Activated CD4-positive, alpha-beta T cell treated with anti-CD3 and anti-CD28 coated beads, Interleukin-2, amount 50 U/mL, for 16 hours (primary cell): ENCODE measurements at places on chromosomes 4 and X.

- DNase-seq = no peak
Measured at GRCh38 chr4:137417676-137418075, 114.6 kb downstream of the PCDH18 start.

DNA sequence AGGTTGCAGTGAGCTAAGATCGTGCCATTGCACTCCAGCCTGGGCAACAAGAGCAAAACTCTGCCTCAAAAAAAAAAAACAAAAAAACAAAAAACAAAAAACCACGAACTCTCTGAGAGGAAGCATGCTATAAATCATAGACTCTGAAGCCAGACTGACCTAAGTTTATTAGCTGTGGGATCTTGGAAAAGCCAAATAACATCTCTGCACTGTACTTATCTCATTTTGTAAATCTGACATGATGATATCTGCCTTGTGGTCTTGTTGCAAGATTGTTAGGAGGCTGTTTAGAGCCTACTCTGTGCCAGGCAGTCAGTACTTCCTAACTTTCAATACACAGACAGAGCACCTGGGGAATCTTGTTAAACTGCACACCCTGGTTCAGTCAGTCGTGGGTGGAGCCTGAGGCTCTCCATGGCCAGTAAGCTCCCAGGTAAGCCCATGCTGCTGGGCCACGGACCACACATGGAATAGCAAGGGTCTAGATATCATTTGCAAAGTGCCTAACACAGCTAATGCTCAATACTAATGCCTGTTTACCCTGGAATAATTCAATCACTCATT lies 107.6 kb upstream of the SMIM10 start:
- DNase-seq = no peak

DNA sequence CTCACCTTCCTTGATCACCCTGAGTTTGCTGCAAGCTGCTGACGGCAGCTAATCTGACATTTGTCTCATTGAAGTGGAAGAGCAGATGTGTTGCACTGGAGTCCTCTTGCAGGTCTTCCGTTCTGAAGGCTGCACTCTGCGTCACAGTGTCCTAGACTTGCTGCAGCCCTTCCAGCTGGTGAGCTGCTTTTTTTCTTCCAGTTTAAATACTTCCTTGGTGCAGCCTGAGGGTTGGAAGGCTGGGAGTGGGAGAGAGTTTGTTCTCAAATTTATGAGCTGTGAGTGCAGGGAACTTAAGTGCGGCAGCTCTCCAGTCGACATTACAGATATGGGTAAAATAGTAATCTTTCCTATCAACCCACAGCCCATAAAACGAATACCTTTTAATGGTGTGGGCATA lies 303.6 kb upstream of the FAT1 start:
- no peak for DNase-seq

- DNase-seq = no peak
Measured at GRCh38 chr4:152563209-152563608, 27.3 kb upstream of the FBXW7 start.

DNA sequence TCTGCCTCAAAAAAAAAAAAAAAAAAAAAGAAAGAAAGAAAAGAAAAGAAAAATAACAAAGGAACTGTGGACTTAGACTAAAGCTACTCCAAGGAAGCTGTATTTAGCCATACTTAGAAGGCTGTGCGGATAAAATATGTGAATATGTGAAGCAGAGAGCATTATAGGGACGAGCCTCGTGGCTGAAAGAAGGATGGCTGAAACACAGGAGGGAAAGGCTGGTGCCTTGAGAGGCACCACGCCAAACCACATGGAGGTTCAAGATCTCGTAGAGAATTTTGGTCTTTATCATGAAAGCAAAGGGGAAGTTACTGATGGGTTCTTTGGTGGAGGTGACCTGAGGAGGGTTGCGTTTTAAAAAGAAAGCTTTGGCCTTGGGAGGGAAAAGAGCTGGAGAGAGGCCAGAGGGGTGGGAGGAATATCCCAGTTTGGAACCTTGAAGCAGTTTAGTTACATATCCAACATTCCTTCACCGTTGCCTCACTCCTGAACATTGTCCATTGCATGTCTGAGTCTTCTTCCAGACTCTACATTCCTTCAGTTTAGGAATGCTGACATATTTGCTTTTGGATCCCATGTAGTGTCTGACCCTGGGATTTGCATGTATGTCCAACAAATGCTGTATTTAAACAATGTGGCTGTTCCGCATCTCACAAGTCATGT lies 82.5 kb downstream of the CPE start:
- DNase-seq = no peak

GRCh38 chr4:173046818-173047217 lies 121.8 kb upstream of the GALNT7 start:
- DNase-seq = no peak

DNA sequence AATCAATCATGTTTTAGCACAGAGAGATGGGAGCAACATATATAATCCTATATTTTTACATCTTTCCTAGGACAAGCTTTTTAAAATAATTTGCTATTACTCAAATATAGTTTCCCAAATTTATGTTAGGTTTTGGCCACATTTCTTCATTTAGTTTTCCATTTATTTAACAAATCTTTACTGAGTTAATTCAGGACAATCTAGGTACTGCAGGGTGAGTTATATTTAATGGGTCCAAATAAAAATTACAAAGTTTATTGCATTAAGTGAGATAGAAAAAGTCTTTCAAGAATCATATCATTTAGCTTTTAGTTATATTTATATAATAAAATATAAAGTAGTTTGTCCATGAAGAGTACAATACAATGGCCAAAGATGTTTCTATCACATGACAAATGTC lies 269.2 kb downstream of the EPHA5 start:
- DNase-seq = no peak

DNA sequence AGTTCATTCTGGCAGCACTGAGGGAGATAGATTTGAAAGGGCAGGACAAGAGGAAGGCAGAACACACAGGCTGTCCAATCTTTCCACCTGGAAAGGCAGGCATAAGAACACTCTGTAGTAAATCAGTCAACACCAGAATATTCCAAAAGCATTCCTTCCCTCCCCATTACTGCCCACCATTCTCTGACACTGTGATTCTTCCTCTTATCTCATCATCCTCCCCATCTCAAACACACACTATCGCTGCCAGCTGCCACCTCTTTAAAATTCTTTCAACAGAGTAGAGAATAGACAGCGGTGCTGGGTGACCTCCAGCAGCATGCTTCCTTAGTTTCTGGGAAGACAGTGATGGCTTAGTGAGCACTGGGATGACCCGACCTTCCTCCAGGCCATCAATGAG lies 53.7 kb upstream of the MYOZ2 start:
- DNase-seq = no peak

DNA sequence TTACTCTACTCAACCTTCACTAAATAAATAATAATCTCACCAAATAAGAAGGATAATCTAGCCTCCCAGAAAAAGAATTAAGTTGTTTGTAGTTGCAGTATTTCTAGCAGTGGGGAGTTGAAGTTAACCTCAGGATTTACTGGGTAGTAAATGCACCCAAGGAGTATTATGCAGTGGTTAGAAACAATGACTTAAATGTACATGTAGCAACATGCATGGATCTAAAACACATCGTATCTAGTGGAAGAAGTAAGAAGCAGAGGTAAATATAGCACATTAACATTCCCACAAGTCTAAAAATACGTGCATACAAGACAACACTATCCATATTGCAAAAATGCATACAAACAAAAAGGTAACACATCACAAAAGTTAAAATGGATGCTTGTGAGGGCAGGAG lies 44.2 kb upstream of the SMAD1 start:
- no peak for DNase-seq

DNA sequence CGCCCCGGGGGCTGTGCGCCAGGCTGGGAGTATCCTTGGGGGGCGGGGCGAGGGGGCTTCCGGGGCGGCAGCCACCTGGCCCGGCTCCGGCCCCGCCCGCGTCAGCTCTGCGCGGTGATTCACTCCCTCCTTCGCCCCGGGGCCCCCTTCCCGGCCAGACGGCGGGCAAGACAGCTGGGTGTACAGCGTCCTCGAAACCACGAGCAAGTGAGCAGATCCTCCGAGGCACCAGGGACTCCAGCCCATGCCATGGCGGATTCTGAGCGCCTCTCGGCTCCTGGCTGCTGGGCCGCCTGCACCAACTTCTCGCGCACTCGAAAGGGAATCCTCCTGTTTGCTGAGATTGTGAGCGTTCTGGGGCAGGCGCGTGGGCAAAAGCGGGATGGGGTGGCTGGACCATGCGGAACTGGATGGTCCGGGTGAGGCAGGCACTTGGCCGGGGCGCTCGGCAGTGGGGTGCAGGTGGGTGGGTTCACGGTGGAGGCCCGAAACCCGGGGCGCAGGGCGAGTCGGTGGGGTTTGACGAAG lies at the start of gene PLP2:
Gene PLP2 (plus strand): TSS at position 147 of the 528 bp plus-strand sequence. CDS start 103 bp downstream, at position 250.
- peak; percentile 76 for DNase-seq

- peak; percentile 4 for DNase-seq
Measured at GRCh38 chrX:16138108-16138427, 14.7 kb downstream of the GRPR start.

GRCh38 chr4:1241466-1241935 lies 7.4 kb downstream of the CTBP1 start:
- DNase-seq = no peak

DNA sequence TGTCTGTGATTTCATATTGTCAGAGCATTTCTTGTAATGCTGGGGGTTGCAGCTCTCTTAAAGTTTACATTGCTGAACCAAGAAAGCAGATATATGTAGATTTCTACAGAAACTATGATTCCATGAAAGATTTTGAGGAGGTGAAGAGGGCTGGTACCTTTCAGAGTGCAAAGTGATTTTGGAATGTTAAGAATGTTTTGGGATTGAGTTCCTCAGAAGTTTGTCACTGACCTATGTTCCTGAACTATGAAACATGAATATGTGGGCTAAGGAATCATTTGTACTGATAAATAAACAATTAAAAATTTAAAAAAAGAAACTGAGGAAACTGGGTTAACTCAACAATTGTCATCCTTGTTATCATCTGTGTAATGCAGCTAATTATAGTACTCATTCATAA lies 12.3 kb upstream of the CHIC2 start:
- DNase-seq = no peak

DNA sequence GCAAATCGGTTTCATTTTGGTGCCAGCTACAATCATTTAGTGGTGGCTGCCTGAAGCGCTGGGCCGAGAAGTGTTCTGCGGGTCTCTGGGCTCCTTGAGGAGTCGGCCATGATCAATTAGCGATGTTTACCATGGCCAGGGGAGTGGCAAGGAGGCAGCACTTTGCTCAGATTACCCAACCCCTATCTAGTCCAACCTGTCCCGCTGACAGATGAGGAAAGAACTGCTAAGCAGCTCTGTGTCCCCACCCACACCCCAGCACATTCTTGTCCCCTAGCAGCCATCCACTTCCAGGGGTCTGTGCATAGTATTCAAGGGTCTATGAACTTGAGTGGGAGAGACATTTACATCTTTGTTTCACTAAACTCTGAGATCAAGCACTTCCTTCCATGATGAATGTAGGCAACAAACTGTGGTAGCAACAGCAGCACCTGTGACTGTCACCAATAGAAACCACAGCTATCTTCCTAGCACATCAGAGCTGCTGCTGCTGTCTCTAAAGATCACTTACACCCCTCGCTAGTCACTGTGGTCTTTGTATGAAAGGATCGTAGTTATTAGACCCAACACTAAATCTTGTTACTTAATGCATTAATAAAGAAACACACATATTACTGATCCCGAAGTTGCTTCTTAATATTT lies 331.6 kb downstream of the BCOR start:
- DNase-seq = peak; percentile 30
